ENCODE measurements at places on chromosomes 7 and 10.

GRCh38 chr10:4685491-4685890, 140.5 kb upstream of the AKR1E2 start:
- no peak for DNase-seq

- DNase-seq = no peak
Measured at GRCh38 chr7:100562195-100563099, 11.3 kb downstream of the SAP25 start.

DNA sequence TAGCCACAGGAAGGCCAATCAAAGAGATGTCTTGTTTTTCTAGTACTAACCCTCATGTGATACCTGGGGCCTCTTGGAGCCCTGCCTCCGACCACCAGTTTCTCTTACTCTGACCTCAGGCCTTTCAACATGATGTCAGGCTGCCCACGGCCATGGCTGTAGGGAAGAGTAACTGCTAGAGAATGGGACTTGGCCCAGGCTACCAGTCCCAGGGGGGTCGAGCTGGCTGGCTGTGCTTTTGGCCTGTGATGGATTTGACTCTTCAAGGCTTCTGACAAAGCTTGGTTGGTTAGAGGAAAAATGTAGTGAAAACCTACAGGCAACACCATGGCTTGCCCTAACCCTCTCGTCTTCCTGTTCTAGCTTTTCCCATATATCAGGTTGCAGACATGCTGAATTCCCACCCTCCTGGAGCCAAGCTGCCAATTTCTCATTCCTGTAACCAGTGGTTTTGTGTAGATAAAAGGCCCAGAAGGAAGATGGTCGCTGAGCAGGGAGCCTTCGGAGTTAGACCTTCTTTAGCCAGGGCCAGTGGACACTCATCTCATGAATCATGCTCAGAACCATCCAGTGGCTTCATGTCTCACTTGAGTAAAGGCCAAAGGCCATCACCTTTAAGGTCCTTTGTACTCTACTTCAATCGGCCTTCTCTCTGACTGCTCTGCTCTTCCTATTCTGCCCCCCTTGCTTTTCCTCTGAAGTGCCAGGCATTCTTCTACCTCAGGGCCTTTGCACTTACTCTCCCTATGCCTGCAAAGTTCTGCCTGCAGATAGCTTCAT, 19.7 kb downstream of the SUFU start:
- DNase-seq = no peak

GRCh38 chr10:30531751-30532530, 97.6 kb downstream of the LYZL2 start:
- no peak for DNase-seq

DNA sequence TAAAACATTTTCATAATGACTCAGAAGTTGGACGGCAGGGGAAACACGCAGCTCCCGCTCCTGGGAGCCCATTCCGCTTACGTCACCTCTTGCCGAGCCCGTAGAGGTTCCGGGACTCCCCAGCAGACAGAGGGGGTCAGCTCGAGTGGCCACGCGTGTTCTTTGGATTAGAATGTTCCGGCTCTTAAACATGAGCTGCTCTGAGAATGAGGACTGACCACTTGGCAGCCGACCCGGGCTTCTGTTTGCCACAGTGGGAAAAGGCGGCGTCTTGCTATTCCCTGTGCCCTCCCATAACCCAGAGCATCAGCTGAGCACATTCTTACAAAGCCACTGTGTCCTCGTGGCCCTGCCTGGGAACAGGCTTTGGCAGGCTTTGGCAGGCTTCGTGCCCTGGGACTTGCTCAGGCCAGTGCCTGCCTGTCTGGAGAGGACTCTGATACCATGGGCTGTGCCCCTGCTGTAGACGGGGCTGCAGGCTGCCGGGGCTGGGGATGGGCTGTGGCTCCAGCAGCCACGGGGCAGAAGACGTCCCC, 40.1 kb downstream of the PFKP start:
- no peak for DNase-seq

DNA sequence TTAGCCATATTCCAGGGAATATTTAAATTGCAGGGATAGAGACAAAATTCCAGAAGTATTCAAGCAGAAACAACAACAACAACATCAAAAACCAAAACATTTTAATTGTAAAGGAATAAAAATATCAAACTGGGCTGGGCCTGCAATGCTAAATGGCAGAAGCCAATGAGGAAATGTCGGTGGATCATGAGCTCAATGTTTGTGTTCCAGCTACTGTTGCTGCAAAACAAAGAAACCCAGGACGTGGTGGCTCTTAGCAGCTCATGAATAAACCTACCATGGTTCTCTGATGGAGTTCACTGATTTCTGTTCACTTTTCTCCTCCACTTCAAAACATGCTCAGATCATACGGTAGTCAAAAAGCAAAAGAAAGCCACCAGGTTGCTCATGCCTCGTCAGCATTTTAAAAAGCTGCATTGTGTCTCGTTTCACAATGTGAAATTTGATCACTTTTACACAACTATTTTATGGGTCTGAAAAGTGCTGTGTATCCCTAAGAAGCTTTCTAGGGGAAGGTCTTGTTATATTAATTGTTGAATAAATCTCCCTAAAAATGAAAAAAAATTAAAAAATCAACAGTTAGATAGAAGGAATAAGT, 54.0 kb downstream of the ASNS start:
- no peak for DNase-seq

GRCh38 chr10:78627254-78627795, 441.4 kb upstream of the ZMIZ1 start:
- no peak for DNase-seq

- no peak for DNase-seq
Measured at GRCh38 chr7:129343099-129343700, 91.0 kb upstream of the STRIP2 start.

GRCh38 chr10:117275121-117275520, 34.2 kb downstream of the SLC18A2 start:
- DNase-seq = no peak

DNA sequence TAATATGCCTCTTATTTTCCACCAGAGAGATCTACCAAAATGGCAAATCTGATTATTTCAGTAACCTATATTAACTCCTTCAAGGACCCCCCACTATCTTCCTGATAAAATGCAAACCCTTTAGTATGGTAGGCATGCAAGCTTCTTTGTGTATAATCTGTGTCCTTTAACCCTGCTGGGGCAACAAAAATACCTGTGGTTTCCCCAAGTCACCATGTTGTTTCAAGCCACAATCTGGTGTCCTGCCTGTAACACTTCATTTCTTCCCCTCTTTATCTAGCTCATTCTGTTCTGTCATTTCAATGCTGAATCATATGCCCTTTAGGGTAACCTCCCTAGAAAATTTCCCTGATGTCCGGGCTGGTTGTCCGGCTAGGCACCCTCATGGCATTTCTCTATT, 5.3 kb downstream of the CALCR start:
- DNase-seq = no peak

DNA sequence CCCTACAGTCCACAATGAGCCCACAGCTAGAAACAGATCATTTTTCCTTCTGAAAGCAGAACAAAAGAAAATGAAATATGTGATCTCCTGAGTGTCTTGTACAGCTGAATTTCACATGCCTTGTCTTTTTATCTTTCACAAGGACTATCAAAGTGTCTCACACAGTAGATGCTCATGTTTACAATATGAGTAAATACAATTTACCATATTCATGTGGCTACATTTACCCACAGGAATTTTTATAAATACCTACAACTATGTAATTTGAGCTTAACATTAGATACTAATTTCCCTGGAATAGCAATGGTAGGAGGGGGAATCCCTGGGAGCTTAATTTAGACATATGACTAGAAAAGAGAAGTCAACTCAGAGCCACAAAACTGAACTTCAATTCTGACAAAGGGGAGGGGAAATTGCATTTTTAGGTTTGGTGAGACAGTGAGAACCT, 186.2 kb downstream of the MACC1 start:
- DNase-seq = no peak

DNA sequence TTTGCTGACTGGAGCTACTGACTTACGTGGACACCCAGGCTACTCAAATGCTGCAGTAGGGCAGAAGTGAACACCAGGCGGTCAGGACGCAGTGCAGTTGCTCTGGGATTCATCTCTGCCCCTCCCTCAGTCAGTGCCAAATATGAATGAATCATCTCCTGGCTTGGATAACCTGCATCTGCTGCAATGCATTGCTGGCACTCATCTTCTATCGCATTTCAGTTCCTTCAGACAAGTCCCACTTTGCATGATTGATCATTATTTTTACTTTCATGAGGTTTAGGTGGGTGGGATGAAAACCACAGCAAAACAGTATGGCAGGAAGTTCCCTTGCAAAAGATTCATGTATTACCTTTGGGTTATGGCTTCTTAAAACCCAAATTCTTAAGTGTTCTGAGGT, 224.6 kb upstream of the NRP1 start:
- DNase-seq = no peak

- DNase-seq = no peak
Measured at GRCh38 chr7:94417306-94417705, 22.6 kb downstream of the COL1A2 start.

DNA sequence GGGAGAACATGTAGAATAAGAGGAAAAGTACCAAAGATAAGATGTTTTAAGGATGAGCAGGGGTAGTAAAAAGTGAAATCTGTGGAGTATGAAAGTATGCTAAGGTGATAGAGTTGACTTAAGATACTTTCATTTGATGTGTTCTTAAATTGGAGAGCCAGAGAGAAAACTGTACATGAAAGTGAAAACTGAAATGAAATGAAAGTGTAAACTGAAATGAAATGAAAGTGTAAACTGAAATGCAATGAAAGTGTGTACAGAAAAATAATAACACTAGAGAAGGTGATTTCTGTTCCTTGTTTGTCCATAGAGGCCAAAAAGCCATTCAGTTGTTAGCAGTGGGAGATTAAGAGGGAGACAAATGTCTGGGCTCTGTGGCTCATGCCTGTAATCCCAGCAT, 17.5 kb downstream of the AHR start:
- no peak for DNase-seq

- no peak for DNase-seq
Measured at GRCh38 chr10:118799777-118800176, 45.0 kb upstream of the CACUL1 start.

DNA sequence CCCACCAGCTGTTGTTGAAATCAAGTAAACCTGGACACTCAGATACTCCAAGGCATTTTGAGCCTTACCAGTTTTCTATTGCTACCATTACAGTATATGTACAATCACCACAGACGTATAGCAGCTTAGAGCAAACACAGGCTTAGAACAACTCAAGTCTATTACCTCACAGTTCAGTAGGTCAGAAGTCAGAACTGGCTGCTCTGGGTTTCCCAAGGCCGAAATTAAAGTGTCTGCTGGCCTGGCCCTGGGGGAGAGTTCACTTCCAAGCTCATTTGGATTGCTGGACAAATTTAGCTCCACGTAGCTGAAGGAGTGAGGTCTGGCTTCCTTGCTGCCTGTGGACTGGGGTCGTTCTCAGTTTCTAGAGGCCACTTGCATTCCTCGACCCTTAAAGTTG, 260.1 kb upstream of the LRRN3 start:
- DNase-seq = no peak

DNA sequence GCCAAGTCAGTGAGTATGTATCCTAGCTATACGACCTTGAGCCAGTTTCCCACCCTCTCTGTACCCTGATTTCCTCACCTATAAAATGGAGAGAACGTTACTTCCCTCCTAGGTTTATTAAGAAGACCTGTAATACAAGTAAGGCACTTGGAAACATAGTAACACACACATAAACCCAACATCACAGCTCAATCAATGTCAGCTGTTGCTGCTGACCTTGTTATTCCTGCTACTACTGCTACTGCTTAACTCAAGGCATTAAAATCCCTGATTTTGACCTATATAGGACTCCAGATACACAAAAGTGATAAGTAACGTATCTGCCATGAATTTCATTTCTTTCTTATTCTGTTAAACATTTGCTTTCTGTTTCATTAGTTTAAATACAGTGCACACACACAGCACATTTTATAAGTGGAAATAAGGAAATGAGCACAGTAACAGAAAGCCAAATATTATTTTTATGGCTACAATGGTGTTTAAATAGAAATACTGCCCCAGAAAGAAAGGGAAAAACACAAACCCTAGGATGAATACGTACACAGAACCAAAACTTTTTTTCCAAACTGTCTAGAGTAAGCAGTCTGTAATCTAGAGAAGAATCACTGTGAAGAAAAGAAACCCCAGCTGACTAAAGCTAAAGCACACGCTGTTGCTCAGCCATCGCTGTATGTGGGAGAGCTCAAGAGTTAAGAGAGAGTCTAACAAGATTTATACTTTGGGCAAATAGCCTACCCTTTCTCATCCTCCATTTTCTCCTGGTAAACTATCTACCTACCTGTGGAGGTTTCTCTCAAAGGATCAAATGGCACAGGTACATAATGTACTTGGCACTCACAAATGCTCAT, 19.0 kb downstream of the NAPEPLD start:
- no peak for DNase-seq

- no peak for DNase-seq
Measured at GRCh38 chr10:89838044-89838615, 136.7 kb downstream of the KIF20B start.

DNA sequence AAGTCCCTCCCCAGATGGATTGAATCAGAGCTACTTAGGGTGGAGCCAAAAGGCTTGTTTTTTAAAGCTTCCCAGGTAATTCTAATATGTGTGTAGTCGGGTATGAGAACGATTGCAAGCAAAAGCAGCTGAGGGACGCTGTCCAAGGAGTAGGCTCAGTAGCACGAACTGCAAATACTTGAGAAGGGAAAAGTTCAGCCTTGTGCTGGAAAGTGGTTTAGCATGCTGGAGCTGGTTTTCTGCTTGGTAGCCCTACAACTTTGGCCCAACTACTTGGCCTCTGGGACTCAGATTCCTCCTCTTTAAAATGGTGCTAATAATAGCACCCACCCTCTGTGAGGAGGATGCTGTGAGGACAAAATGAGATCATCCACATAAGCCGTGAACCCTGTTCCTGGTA, 76.2 kb downstream of the AHR start:
- DNase-seq = no peak

GRCh38 chr7:47071866-47072265, 510.0 kb downstream of the TNS3 start:
- DNase-seq = no peak

GRCh38 chr7:155591055-155591775, 44.9 kb upstream of the CNPY1 start:
- DNase-seq = no peak

DNA sequence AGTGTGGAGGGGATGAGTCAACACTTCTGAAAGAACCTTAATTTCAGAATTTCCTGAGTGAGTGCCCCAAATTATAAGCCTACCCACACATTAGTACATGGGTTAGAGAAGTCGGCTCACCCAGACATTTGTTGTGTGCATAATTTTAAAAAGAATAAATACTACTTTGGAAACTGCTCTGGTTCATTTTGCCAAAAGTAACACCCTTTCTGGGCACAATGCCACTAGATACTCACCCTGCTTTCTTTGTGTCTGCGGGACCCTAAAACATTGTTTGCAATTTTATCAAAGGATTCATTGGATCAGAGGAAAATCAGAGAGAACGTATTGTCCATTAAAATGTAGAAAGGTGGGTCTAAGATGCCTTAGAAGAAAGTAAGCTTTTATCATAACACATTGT, 245.5 kb upstream of the NRP1 start:
- no peak for DNase-seq
